ENCODE measurements at places on chromosomes 1 and 21. TPM values are rescaled to one million over a fixed set of nuclear protein-coding genes. Genes with fewer than 3 reads are reported as not detected.
A peak's percentile ranks its signal among the peaks of the same experiment; 100 is the strongest.

DNA sequence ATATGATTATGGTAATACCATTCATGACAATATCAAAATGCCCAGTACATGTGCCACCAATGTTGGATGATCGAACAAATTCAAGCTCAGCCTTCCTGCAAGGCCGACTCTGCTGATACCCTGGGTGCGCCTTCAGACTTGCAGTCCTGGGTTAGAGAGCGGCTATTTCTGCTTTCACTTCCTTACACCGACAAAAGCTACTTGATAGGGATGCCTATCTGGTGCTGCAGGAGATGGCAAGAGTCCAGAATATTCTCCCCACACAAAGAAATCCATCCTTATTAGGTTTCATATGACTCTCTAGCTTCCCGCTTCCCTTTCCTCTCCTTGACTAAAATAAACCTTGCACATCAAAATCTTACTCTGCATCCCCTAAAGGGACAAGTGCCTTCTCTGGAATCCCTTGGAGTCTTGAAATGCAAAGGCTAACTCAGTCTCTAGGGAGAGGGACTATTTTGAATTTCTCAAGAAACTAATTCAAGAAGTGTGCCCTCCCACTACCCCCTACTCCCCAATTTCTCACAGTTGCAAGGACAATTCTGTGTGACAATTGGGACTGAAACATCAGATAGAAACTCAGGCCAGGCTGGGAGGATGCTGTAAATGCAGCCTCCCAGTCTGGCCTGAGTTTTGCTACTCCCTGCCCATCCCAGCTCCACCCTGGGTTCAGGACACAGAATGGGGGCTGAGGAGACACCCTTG, 103.1 kb upstream of the USP24 start:
- no peak for DNase-seq

GRCh38 chr1:220219865-220220698, 52.2 kb downstream of the RAB3GAP2 start:
- no peak for DNase-seq

- DNase-seq: no peak
Measured at GRCh38 chr1:108096089-108096488, 104.1 kb downstream of the SLC25A24 start.

DNA sequence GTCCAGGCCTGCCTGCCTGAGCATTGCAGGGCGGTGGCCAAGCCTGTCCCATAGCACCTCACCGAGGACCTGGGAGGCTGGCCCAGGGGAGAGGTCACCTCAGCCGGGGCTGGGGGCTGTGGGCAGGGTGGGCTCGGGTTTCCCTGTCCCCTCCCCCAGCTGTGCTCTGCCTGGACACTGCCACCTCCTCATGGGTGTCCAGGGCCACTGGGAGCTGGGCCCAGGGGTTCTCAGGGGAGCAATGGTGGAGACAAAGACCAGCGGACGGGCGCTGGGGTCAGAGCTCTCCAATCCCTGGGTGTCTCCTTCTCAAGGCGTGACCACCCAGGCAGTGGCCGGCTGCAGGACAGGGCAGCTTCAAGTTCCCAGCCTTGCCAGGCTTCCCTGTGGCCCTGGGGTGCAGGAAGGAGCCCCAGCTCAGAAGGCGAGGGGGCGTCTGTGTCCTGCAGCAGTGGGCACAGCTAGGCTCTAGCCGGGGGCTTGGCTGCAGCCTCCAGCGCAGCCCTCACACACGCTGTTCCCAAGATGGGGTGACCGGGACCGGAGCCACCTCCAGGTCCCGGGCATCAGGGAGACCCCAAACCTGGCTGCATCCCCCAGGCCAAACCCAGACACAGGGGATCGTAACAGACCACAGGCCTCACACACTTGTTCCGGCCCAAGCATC, 29.0 kb downstream of the TP73 start:
- no peak for DNase-seq

- DNase-seq: no peak
Measured at GRCh38 chr1:56363007-56363770, 216.2 kb downstream of the PLPP3 start.

GRCh38 chr1:152623203-152623844, 421 bp upstream of the LCE3A start:
- no peak for DNase-seq

DNA sequence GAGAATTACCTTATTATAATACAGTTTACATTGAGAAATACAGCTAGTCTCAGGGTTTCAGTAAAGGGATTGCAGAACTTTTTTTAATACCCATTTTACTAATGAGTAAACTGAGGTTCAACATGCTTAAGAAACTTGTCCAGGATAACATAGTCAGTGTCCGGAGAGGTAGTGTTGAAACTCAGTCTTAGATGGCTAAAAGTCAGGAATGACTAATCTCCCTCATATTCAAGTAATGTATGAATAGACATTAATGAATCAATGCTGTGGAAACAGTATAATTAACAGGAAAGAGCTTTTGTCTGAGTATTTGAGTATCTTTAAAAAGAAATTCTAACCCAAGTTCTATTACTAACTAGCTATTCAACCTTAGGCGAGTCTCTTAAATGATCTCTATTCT, 397.6 kb downstream of the PLA2G4A start:
- DNase-seq: no peak

DNA sequence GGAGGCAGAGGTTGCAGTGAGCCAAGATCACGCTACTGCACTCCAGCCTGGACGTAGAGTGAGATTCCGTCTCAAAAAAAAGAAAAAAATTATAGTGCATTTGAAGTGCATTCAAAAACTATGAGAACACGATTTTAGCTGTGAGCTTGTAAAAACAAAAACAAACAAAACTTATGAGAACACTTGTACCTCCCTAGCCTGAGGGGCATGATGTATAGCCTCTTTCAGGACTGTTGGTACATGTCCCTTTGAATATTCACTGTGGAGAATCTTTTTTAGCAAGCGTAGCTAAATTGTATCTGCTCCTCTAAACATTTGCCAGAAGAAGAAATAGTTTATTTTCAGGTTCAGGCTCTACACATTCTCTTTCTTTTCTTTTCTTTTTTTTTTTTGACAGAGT, 9.5 kb upstream of the DEGS1 start:
- no peak for DNase-seq

GRCh38 chr21:25457411-25457810, 149.9 kb downstream of the MRPL39 start:
- no peak for DNase-seq

GRCh38 chr1:21552715-21553114, 43.5 kb downstream of the ALPL start:
- DNase-seq: no peak

GRCh38 chr1:92538048-92538412, 51.3 kb upstream of the GFI1 start:
- no peak for DNase-seq

DNA sequence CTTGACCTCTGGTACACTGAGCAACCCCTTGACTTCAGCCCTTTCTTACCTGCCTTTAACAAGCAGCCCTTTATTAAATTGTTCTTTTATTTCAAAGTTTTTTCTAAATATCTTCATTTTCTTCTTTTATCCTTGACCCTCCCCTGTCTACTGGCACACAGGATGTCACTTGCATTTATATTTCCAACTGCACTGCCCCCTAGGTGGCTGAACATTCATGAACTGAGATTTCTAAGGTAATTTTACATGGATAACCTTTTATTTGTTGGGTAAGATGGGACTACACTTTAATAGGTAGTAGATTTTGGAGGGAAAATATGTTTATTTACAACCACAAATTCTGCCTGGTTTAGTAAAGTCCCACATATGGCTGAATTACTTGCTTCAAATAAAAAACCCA, 190.0 kb downstream of the ATP6V1G3 start:
- DNase-seq: no peak

DNA sequence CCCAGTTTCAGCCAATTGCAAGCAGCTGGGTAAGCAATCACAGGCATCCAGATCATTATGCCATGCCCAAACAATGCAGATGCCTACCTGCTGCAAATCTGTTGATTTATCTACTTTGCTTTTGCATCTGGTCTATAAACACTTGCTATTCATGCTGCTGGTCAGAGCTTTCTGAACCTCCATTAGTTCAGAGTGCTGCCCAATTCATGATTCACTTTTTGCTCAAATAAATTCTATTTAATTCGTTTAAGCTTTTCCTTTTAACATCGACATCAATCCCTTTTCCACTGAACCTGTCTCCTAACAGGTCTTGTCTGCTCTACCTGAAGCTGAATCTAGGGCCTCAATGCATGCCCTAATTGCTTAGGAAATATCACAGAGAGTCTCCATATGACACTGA, 99.4 kb upstream of the C1orf87 start:
- no peak for DNase-seq

DNA sequence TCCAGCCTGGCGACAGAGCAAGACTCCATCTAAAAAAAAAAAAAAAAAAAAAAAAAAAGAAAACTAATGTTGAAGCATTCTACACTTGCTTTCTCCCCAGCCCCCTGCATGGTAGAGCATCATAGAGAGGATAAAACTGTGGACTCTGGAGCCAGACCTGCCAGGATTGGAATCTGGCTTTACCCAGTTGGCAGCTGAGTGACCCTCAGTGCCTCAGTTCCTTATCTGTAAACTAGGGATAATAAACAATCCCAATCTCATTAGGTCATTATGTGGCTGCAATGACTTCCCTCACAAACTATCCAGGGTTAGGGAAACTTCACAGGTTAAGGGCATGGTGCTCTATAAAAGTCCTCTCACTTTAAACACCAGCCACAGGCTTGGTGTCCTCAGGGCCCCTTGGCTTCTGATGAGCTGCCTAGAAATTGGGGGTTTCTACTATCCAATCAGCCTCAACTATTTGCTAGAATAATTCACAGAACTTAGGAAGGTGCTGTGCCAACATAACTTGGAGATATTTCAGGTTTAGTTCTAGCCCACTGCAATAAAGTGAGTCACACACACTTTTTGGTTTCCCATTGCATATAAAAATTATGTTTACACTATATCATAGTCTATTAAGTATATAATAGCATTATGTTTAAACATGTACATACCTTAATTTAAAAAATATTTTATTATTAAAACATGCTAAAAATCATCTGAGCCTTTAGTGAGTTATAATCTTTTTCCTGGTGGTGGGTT, 180.5 kb upstream of the B3GALT2 start:
- no peak for DNase-seq

DNA sequence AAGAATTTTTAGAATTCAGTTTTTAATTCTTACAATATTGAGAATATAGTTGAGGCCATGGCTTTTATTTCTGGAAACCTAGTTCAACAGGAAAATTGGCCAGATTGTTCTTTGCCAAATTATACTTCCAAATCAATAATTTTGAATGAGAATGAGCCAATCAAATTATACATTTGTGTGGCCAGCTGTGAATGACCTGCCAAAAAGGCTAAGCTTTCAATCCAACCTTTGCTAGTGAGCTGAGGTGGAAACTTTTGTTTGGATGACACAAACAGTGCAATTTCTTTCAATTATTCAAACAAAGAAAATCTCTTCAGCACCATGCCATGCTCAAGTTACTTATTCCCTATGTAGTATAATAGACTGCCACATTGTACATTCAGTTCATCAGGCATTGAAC, 167.8 kb downstream of the PATJ start:
- no peak for DNase-seq

- DNase-seq: no peak
Measured at GRCh38 chr21:44653123-44653522, 1.3 kb downstream of the KRTAP12-4 start.

DNA sequence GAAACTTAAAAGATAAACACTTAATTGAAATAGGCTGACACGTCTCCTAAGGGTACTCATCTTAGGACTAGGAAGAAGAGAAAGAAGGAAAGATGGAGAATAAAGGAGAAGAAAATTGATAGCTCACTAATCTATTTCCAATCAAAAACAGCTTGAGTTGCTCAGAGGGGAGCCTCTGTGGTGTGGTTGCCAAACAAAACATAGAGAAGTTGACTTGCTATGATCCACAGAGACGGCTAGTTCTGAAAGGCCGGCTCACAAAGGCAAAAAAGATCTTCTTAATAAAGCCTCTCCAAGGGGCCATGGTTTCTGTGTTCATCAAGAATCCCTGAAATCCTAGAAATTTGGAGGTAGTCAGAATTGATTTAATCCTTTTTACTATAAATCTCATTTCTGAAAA, 644.1 kb downstream of the LMO4 start:
- DNase-seq: peak; percentile 29

DNA sequence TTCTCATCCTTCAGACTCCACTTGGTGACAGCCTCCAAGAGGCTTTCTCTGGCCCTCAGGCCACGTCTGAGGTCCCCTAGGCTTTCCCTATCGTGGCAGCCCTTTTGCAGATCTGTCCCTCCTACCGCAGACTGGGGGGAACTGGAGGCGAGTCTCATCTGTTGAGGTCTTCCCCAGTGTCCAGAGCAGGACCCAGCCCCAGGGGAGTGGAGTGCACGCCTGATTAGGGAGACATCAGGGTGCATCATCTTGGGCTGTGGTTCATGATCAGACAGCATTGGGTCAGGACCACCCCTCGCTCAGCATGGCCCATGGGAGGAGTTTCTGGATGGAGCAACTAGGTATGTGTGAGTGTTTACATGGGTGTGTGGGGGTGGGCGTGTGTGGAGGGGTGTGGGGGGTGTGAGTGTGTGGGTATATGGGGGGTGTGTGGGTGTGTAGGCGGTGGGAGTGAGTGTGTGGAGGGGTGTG, 8.5 kb upstream of the MATN1 start:
- DNase-seq: no peak

- no peak for DNase-seq
Measured at GRCh38 chr1:203208181-203208580, 21.3 kb downstream of the CHIT1 start.

- no peak for DNase-seq
Measured at GRCh38 chr1:234722904-234723720, 113.1 kb upstream of the IRF2BP2 start.

The PLEKHG5 gene
- total RNA-seq: 7.4 TPM

The C1orf94 gene
- total RNA-seq: 0.19 TPM

The CYYR1 gene
- 25.7 TPM for total RNA-seq

The ANGPTL3 gene
- total RNA-seq: not detected

The OR2T11 gene
- total RNA-seq: not detected

The KIF14 gene
- total RNA-seq: 60.2 TPM

The HENMT1 gene
- 3.7 TPM for total RNA-seq

The AQP10 gene
- total RNA-seq: not detected

The CHODL gene
- total RNA-seq: 1.6 TPM

The SPRR2F gene
- total RNA-seq: not detected

The MSH4 gene
- total RNA-seq: not detected

The CADM3 gene
- total RNA-seq: 6.9 TPM

The NUF2 gene
- 134 TPM for total RNA-seq

The NID1 gene
- total RNA-seq: 32.5 TPM

The ZNF496 gene
- 30.1 TPM for total RNA-seq

The DNALI1 gene
- total RNA-seq: 36.5 TPM

The FAM151A gene
- not detected for total RNA-seq

The ESRRG gene
- total RNA-seq: 2.1 TPM

The CELA3B gene
- not detected for total RNA-seq

The MTMR11 gene
- 11.3 TPM for total RNA-seq
